ENCODE measurements at places on chromosomes 6 and 20. TPM values are rescaled to one million over a fixed set of nuclear protein-coding genes. Genes with fewer than 3 reads are reported as not detected.

GRCh38 chr6:150024646-150025155 lies 631 bp downstream of the RAET1L start:
- DNase-seq: no peak

DNA sequence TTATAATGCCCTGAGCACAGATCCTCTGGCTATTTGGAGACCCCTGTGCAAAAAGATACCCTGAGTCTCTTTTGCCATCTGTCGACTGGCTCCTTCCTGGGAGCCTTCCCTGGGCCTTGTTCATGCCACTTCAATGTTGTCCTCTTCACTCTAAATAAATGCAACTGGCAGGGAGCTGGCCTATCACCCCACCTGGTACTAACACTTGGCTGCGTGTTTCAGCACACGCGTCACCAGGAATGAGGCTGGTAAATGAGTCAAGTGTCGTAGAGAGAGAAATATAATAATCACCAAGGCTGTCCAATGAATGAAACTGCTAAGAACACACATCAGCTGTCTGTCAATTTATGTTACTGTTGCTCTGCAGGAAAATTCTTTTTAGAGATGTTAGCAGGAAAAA lies 374.6 kb upstream of the JARID2 start:
- DNase-seq: no peak

GRCh38 chr6:89010825-89011224 lies 47.4 kb upstream of the RNGTT start:
- DNase-seq: no peak

DNA sequence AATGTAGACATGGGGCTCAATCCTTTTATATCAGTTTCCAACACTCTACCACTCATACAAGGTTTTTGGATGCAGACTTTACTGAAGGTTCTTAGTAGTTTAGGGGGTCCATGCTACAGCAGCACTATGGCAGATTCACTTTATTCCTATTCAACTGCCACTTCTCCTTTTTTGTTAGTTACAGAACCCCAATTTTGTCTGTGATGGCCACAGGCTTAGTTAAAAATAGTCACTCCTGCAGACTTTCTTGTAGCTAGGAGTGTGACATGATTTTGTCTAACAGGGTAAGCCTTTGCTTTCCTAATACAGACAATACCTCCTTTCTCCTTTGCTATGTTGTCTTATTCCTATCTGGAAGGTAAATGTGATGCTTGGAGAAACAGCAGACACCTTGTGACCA lies 90.0 kb upstream of the SLC24A3 start:
- DNase-seq: no peak

DNA sequence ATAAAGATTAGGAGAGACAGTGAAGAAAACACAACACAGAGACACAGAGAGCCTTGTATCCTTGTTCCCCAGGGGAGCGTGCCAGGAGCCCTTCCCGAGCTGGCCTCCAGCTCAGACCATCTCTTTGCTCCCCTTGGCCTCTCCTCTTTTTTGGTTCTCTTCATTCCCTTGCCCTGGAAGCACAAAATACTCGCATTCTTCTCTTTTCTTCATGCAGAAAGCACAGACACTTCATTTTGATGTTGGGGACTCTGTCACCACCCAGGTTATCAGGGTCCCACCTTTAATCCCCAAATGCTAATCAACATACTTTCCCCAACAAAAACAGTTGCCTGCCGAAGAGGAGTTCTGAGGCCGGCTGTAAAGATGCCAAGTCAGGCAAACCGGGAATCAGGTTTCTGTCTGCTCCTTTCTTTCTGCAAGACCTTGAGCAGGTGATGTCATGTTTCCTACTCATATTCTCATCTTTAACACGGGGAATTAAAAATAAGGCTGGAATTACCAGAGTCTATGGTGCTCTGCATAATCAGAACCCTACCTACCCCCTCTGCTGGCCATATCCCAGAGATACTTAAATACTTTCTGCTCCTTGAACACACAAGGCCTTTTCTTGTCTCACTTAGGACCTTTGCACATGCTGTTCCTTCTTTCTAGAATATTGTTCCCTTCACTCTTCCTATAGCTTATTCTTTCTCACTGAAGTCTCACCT lies 21.7 kb downstream of the TGM6 start:
- peak; percentile 40 for DNase-seq

- no peak for DNase-seq
These were observed 51.0 kb downstream of the OR2B6 start for GRCh38 chr6:28008053-28008452.

- no peak for DNase-seq
These were observed 112.7 kb downstream of the CLIC5 start for GRCh38 chr6:45902984-45903383.

PBX2 gene
- polyA plus RNA-seq: 75.5 TPM

Measured in endothelial cell of umbilical vein (primary cell).